ENCODE measurements at places on chromosomes 16 and 17.
A peak's percentile ranks its signal among the peaks of the same experiment; 100 is the strongest.

- DNase-seq: no peak
Measured at GRCh38 chr17:61878984-61879612, 15.8 kb upstream of the BRIP1 start.

DNA sequence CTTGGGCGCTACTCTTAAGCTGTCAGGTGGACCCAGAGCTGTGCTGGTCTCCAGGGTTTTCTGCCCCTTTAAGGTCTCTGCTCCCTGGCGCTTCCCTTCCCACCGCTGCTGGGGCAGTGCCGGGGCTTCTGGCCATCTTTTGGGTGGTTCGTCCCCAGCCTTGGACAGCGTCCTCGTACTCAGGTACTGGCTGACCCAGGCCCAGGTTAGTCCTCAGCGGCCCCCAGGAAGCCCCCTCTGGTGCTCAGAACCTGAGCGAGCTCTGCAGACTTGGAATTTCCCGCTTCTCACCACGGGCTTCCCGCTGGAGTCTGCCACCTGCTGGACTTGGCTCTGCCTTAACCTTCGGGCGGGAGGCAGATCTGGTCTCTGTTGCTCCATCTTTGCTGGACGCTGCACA, 94.1 kb upstream of the ZNF750 start:
- peak; percentile 3 for DNase-seq

DNA sequence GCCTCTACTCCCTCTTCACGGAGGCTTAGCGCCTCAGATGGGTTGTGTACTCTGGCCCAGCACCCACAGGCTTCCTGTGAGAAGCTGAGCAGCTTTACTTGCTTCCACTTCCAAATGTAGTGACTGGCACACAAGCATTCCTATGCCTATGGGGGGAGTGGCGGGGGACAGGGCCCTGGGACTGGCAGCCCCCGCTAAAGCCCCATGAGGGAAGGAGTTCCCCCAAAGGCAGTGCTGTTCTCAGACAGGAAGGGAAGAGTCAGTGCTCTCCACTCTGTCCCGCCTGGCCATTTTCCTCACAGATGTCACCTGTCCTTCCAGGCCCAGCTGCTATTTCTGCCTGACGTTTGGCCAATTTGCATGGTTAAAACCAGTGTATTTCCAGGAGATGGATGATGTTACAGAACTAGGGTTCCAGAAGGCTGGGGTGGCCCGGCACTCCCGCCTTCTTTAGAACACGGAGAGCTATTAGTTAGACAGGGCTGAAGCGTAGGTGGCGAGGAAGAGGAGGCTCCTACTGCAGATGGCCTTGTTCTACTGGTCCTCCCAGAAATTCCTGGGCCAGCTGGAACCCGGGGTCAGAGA, 83.9 kb upstream of the FBXO47 start:
- no peak for DNase-seq

GRCh38 chr17:35612924-35613521, 25.9 kb downstream of the AP2B1 start:
- no peak for DNase-seq

DNA sequence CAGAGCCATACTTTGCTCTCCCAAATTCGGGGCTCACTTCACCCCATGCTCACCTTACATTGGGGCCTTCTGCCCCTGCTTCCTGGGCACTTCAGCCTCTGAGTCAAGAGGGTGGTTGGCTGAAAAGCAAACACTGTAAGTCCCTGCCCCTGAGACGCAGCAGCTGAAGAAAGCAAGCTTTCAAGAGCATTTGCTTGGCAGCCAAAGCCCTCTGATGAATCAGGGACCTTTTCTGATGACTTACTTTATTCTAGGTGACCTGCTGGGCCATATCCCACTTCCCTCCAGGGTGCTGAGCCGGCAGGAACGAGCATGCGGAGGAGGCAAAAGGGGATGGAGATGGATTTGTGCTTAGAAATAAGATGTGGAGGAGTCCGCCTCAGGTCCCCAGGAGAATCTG, 147.0 kb upstream of the TNRC6C start:
- no peak for DNase-seq

- DNase-seq: no peak
Measured at GRCh38 chr17:32567511-32567910, 80.7 kb downstream of the CDK5R1 start.

GRCh38 chr16:72785886-72786285, 262.0 kb downstream of the ZFHX3 start:
- no peak for DNase-seq

- no peak for DNase-seq
Measured at GRCh38 chr16:84052071-84052622, 9.6 kb upstream of the SLC38A8 start.

DNA sequence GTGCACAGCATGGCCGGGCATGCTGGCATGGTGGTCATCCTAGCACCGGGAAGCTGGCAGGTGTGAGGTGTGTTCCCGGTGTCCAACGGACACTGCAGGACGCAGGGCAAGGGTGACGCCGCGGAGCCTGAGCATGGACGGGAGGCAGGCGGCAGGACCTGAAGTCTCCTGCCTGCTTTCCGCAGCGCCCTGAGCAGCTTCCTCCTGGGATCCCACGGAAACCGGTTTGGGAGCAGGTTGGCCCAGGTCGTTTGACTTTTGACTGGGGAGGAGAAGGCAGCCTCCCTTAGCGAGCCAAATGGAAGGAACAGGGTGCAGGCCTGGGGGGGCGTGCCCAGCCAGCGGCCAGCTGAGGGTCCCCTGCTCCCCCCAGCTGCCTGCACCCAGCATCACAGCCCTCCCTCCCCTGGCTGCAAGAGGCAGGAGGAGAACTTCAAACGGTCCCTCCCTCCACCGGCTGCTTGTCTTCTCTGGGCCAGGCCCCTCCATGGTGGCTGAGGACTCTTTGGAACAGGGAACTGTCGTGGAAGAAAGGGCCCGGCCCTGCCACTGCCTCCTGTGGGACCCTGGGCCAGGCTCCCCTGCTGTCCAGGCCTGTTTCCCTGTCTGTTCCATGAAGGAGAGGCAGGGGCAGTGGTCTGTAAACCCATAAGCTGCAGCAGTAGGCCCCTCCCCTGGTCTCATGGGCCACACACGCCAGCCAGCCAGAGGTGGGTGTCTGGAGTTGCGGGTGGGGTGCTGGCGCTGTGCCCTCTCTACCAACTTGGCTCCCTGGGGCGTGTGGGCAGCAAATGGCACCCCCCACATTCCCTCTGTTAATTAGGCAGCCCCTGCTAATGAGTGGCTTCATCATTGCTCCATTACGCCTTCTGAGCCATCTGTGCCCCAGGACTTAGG, 7.8 kb upstream of the ADGRG1 start:
- DNase-seq: no peak

GRCh38 chr17:49596613-49597244, 21.1 kb downstream of the NXPH3 start:
- no peak for DNase-seq

GRCh38 chr17:3761036-3761917, 37.6 kb downstream of the HASPIN start:
- no peak for DNase-seq

- no peak for DNase-seq
Measured at GRCh38 chr17:68296217-68297191, 5.2 kb downstream of the ARSG start.

DNA sequence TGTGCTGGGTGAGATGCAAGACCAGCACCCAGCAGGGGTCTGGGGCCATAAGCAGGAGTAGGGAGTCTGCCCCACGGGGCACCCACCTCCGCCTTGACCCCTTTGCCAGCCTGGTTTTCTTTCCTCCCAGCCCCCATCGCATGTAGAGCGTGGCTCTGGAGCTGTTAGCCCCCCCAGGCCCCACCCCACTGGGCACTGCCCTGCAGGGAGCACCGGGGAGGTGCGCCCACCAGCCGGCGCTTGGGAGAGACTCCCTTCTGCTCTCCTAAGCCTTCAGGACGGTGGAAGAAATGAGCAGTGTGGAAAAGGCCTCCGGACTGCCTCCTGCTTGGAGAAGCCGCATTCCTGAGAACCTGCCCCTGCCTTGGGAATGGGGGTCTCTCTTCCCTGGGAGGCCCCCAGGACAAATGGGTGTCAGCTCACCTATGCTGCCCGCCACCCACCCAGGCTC, 186.2 kb downstream of the IRF8 start:
- DNase-seq: no peak

- no peak for DNase-seq
Measured at GRCh38 chr16:49932946-49933345, 77.0 kb upstream of the ZNF423 start.

GRCh38 chr16:86575754-86576557, 2.4 kb upstream of the FOXL1 start:
- DNase-seq: no peak

DNA sequence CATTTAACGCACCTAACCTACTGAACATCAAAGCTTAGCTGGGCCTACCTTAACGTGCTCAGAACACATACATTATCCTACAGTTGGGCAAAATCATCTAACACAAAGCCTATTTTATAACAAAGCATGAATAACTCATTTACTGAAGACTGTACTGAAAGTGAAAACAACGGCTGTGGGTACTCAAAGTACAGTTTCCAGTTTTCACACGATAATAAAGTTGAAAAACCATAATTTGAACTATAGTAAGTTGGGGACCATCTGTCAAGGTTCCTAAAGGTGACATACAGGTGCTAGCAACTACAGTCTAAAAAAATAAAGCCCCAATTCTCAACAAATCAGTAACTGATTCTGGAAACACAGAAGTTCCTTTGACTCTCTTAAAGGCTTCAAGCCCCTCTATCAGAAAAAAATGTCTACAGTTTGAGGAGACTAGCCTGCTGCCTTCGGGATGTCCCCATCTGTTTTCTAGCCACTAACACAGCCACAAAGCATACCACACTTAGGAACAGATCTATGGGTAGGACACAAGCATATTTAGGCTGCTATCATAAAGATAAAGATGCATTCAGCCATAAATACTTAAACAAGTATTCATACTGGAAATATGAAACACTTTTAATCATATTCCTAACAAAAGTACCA, 71.3 kb downstream of the KANSL1 start:
- DNase-seq: no peak

DNA sequence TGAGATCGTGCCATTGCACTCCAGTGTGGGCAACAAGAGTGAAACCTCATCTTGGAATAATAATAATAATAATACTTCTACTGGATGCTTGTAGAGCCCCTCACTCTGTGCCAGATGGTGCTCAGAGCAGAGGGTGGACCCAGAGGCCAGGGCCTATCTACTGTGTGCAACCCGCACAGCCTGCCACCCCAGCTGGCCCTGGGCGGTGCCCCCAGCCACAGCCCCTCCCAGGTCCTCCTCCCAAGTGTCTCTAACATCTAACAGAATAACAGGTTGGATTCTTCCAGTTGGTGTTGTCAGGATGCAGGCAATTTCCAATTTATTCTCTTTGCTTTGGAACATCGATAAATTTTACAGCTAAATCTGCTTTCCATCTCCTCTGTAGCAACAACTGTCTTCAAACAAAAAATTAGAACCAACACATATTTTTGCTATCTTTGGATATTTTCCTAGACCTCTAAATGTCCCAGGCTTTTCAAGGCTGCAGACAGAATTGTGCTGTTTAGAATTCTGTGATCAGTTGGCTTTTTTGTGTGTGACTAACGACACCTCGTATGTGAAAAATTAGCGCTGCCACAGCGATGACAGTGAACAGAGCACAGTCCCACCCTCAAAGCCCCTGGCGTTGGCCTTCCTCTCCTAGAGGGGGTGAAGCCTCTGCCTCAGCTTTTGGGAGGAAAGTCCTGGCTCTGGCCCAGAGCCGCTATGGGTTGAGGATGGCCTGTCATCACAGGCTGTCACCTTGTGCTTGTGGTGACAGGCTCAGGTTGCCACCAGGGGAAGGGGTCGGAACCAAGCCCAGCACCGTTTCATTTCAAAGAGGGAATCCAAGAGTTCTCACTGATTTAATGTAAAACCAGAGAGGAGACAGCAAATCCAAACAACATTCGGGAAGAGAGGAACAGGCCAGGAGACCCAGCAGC, 7.6 kb upstream of the EVPL start:
- no peak for DNase-seq

- no peak for DNase-seq
Measured at GRCh38 chr17:6413065-6413464, 21.9 kb downstream of the AIPL1 start.

DNA sequence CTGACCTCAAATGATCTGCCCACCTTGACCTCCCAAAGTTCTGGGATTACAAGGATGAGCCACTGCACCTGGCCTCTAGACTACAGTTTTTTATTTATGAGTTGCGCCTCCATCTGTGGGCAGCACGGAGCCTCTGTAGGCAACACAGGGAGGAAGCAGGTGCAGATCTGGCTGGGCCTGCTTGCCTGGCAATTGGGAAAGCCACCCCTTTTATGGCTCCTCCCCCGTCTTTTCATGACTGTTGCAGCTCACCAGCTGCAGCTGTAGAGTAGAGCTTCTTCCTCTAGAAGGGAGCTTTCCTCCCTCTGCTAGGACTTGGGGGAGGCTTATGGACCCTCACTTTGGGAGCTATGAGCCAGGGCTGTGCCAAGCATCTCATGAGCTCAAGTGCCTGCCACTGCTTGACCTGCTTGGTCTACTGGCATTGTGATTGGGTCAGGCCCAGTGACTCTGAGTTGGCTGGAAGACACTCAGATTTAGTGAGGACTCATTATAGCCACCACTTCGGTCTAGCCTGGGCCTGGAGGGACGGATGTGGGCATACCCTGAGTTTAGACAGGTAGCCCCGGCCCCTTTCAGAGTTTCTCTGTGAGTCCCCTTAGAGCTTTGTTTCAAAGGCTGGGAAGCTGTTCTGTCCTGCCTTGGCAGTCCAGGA, 6.9 kb upstream of the SLC7A6 start:
- DNase-seq: no peak

GRCh38 chr16:66871840-66872239, 8.5 kb upstream of the PDP2 start:
- no peak for DNase-seq

- DNase-seq: no peak
Measured at GRCh38 chr17:81844327-81844851, 9.5 kb upstream of the PPP1R27 start.

DNA sequence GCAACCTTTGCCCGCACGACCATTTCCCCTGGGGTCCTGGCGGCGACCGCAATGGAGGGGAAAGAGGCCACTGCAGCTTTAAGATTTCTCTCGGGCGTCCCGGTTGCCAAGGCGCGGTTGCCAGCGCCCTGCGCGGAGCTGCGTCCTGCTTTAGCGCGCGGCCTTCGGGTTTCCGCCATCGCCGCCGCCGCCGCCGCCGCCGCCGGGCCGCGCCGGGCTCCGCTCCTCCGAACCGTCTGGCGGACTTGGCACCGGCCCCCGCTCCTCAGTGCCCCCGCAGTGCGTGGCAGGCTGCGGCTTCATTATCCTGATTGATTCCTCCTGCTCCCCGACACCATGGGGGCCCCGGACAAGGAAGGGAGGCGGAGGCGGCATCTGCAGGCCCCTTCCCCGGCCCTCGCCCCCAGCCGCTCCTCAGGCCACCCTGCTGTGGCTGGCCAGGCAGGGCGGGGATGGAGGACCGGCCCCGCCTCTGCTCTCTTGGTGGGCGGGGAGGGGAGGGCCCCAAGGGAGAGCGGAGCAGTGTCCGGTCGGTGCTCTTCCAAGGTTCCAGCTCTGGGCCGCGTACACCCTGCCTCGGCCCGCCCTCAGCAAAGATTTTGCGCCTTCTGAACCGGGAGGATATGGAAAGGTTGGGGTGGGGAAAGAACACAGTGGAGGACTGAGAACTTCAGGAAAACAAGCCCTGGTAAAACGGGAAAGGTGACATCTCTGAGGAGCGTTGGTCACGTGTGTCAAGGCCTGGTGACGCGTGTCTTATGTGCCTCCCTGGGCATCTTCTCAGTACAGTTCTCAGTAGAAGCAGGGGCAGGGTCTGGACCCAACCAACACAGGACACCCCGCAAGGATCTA, 34.0 kb downstream of the NEUROD2 start:
- peak; percentile 29 for DNase-seq

GRCh38 chr16:16780588-16780987, 401.6 kb downstream of the NPIPA7 start:
- no peak for DNase-seq
